Progenitor cell of endocrine pancreas (in vitro differentiated cells): ENCODE measurements at places on chromosomes 3 and 15. TPM values are rescaled to one million over a fixed set of nuclear protein-coding genes. Genes with fewer than 3 reads are reported as not detected.

DNA sequence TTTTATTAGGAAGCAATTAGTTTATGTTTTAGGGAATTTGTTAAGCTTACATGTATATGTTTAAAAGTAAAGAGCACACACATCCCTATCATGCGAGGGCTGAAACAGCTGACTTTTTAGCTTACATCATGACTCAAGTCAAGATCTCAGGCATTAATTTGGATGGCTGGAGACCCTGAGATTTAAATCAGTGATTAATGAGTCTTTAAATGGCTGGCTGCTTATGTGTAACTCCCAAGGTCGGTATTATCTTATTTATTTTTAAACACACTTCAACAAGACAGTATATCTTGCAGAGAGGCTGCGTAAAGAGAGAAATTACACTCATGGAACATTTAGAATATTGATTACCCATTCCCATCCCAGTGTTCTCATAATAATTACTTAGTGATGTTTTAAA is 169.4 kb downstream of the KBTBD8 start:
- no peak for DNase-seq

GRCh38 chr3:108728934-108729333 is 28.3 kb downstream of the RETNLB start:
- DNase-seq, result no peak

DNA sequence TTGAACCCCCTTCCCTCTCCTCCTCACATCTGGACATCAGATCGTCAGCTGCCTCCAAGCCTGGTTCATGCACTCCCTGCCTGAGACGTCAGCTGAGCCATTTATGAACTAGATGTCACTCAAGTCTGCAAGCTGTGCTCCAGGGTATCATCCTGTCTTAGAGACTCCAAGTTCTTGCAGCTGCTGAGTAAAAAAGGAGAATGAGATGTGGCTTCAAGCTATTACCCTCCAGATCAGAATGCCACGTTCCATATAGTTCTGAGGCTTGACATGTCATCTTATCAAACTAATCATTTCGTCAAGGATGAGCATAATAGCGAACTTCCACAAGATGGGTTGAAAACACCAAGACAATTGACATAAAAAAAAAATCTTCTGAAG is 766.3 kb downstream of the TBL1XR1 start:
- no peak for DNase-seq

MED12L gene
- total RNA-seq, result 8.9 and 10.8 TPM in 2 replicates

DNA sequence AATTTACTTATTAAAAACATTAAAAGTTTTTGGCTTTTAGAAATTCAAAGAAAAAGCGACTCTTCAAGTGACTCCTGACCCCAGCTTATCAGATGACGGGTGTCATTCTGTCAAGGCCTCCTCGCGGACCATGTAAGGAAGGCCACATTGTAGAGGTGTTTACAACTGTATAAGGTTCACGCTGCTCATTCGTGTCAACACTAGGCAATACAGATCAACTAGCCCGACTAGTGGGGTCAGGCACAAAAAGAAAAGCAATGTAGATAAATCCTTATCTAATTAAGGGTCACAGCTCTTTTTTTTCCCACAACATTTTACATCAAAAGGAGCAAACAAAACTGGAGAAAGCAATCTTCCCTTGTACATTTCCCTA is 207.5 kb upstream of the NR2F2 start:
- DNase-seq, result no peak

- no peak for DNase-seq
Measured at GRCh38 chr15:78147566-78147965, 1.6 kb upstream of the IDH3A start.

DNA sequence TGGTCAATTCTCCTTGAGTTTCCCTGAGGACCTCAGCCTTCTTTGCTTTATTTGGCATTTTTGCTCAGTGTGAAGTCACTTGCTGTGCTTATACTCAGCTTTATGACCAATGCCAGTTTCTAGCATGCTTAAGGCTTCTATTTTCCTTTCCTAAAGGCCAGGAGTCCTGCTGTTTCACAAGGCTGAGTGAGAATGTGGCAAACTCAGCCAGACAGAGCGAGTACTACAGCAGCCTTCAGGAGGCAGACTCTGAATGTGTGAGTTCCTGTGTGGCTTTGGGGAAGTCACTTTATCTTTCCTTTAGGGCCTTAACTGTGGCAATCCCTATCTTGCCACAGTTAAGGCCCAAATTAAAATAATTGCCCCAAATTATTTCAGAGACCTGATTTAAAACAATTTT is 213.2 kb upstream of the MRPL3 start:
- no peak for DNase-seq

PARP15 gene
- total RNA-seq, result 0.55 TPM in 2 replicates

DNA sequence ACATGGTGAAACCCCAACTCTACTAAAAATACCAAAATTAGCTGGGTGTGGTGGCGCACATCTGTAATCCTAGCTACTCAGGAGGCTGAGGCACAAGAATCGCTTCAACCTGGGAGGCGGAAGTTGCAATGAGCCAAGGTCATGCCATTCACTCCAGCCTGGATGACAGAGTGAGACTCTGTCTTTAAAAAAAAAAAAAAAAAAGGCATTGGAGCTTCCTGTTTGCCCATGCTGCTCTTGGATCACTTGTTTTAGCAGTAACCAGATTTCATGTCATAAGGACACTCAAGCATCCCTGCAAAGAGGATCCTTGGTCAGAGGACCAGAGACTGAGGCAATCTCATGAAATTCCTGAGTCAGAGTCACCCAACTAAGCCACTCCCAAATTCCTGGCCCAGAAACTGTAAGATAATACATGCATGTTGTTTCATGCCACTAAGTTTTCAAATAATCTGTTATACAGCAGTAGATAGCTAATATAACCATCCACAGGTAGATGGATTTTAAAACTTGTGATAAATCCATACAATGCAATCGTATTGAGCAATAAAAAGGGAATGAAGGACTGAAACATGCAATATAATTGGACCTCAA is 82.0 kb upstream of the XXYLT1 start:
- no peak for DNase-seq

DNA sequence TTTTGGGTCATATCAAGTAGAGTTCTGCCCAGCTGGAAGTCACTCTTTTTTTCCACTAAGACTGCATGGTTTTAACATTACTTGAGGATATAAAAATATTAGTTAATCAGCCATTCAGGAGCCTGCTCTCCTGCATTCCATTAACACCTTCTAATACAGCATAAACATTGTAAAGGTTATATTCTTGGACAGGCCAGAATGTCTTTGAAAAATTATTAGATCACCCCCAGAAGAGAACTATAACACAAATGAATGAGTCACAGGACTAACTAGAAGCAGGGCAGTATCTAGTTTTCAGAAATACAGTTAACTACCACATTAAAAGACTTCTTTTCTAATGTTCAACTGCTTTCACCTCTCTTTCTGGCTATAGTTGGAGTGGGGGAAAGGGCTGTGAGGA is 80.9 kb downstream of the THBS1 start:
- no peak for DNase-seq

GRCh38 chr15:58436552-58436951 is 4.8 kb downstream of the LIPC start:
- DNase-seq, result no peak

- no peak for DNase-seq
Measured at GRCh38 chr3:11302444-11302843, 30.2 kb downstream of the ATG7 start.

DNA sequence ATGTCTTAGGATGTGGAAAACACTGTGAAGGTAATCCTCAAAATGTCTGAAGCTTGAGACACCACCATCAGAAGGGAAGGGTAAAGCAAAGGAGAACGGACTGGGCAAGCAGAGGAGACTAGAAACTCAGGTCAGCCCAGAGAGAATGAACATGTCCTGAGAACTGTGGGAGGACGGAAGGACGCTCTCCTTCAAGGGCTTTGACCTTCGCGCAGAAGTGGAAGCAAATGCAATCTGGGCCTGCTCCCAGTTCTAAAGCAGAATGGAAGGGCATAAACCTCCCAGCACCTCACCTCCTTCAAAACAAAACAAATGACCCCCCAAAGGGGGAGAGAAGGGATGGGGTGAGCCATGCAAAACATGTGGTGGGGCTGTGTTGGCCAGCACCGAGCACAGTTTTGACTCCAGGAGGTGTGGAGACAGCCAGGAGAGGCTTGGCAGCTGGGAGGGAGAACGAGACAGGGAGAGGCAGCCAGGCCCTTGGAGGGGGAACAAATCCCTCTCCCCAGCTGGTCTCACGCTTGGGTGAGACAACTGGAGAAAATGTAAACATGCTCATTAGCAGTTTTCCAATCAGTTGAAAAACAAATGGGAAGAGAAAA is 222.4 kb upstream of the WNT5A start:
- no peak for DNase-seq

TGM5 gene
- total RNA-seq, result not detected in 2 replicates

DNA sequence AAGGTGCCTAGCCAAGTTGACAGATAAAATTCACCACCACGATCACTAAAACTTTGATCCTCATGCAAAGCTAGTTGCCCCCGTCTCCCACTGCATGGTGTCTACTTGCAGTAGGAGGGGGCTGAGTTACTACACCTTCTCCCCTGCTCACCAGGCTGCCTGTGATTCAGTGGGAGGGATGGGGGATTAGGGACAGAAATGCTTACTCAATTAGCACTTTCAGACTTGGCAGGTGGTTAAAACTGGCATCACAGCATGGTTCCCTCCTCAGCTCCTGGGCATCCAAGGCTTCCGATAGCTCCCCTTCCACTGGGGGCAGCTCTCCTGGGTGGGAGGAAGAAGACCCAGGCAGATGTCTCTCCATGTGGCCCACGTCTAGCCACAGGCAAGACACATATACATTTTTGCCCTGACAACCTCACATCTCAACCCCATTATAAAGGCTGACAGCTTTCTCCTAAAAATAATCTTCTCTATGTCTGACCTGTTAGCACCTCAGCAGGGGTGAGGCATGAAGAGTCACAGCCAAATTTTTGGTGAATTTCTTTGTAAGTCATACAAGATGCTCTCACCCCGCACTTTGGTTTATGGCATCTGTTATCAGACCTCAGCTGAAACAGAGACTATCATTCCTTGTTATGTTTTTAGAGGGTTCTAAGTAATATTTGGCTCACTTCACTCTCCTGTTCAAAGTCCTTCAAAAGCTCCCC is 369.0 kb downstream of the SV2B start:
- DNase-seq, result no peak

RTP1 gene
- total RNA-seq, result not detected in 2 replicates

COL6A6 gene
- 0.12 and 0.13 TPM in 2 replicates for total RNA-seq

GRCh38 chr3:8575364-8576104 is 69.1 kb downstream of the SSUH2 start:
- no peak for DNase-seq

GNB4 gene
- 1.4 and 2.6 TPM in 2 replicates for total RNA-seq

DNA sequence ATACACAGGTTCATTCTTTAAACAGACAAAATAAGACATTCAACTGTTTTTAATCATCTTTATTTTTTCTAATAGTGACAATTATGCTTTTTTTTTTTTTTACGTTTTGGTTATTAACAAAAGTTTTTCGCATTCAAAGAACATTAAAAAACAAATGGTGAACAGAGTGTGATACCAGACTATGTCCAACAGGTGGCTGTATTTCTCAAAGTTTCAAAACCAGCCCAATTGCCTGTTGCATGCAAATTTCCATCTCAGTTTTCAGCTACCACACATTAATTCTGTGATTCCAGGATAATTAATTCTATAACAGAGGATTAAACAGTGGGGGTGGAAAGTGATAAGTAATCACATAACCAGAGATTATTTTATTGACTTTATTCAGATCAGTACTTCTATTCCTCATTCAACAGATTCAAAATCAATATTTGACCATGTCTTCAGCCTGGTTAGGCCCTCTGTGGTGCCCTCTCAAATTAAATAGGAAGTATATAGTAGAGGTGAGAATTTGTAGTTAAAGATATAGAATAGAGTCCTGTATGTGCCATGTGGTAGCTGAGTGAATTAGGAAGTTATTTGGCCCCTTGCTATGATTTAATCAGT is 122.2 kb upstream of the DCBLD2 start:
- no peak for DNase-seq

KBTBD13 gene
- total RNA-seq, result not detected in 2 replicates

DNA sequence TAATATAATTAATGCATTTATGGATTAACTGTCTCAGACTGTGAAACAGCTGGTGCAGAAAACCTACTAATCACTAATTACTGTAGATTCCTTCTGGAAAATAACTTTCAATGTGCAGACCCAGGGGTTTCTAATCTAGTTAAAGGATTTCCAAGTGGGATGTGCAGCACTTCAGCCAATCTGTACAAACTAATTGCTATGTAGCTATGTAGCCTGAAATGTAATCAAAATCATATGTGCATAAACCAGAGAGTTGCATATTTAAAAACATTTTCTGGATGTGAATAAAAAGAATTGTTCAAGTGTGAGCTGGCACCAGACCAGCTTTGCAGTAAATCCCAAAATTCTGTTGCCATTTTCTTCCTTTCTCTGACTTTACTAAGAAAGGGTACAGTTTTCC is 127.5 kb upstream of the CD96 start:
- DNase-seq, result no peak

GRCh38 chr15:54514601-54515000 is 536.4 kb downstream of the UNC13C start:
- DNase-seq, result no peak

DNA sequence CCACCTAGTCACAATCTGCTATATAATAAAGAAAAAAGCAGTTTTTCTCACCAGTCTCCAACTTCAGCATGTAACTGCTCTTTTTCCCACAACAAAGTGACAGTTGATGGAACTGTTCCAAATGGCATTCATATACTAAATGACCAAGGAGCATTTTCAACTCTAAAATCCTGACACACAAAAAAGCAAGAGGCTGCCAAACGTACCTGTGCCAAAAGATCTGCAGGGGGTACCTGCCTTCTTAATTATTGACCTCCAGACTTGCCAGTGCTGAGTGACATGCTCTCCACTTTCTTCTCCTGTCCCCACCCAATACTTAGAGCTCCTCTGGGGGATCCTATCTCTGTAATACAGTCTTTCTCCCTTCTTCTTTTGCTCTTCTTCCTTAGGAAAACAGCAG is 18.0 kb downstream of the ZBED2 start:
- DNase-seq, result no peak

GRCh38 chr15:70528270-70528706 is 235.1 kb downstream of the UACA start:
- no peak for DNase-seq
